NCI-H524 treated with DMSO at 0.1 percent for 48 hours (cell line): ENCODE measurements at places on chromosomes 3 and 15.

GRCh38 chr3:132984181-132984580, 54.0 kb upstream of the TMEM108 start:
- DNase-seq, result no peak

DNA sequence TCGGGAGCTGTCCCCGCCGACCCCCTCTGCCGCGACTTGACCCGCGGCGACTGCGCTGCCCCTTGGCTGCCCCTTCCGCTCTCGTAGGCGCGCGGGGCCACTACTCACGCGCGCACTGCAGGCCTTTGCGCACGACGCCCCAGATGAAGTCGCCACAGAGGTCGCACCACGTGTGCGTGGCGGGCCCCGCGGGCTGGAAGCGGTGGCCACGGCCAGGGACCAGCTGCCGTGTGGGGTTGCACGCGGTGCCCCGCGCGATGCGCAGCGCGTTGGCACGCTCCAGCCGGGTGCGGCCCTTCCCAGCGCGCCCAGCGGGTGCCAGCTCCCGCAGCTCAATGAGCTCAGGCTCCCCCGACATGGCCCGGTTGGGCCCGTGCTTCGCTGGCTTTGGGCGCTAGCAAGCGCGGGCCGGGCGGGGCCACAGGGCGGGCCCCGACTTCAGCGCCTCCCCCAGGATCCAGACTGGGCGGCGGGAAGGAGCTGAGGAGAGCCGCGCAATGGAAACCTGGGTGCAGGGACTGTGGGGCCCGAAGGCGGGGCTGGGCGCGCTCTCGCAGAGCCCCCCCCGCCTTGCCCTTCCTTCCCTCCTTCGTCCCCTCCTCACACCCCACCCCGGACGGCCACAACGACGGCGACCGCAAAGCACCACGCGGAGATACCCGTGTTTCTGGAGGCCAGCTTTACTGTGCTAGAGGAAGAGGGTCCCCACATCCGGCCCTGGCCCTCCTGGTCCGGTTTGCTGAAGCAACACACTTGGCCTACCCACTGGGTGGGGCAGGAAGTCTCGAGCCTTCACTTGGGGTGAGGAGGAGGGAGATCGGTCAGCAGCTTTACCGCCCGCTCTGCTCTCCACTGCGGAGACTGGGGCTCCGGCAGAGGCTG, at the start of gene RASSF1:
Gene RASSF1, minus strand, starts transcription at position 389 of the 882 bp plus-strand sequence. Its CDS starts 31 bp downstream, at position 358.
- no peak for DNase-seq

DNA sequence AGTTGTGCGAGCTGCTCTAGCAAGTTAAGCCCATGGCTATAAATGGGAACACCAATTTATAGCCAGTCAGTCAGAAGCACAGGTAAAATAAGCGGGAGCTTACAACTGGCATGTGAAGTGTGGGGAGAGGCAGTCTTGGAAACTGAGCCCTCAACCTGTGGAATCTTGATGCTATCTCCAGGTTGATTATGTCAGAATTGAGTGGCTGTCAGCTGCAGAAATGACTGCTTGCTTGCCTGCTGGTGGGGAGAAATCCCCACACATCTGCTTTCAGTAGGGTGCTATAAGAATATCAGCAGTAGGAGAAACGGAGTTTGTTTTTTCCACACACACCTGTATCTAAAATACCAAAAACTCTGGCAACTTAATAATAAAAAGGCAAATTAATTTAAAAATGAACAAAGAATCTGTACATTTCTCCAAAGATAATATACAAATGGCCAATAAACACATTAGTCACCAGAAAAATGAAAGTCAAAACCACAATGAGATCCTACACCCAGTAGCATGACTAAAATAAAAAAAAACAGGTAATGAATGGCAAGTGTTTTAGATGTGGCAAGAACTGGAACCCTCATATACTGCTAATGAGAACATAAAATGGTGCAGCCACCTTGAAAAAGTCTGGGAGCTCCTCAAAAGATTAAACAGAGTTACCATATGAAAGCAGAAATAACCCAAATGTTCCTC, 26.0 kb upstream of the MAP4 start:
- DNase-seq, result no peak

- no peak for DNase-seq
These were observed 62.4 kb downstream of the MBNL1 start for GRCh38 chr3:152331018-152331541.

- no peak for DNase-seq
These were observed 81.3 kb upstream of the RNF7 start for GRCh38 chr3:141656771-141657170.

DNA sequence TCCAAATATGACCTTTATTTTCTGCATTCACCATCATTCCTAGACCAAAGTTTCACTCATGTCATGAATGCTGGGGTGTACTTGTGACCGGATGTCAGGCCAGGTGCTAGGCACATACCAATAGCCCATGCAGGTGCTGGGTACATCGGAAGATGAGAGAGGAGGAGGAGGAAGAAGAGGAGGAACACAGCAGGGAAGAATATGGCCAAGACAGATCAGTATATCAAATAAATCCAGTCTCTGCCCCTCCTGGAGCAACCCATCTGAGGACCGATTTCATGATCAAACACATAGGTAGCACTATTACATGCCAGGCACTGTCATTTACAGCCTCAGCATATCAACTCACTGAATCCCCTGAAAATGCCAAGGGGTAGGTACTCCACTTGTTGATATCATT, 3.0 kb upstream of the WNT7A start:
- DNase-seq, result no peak

- no peak for DNase-seq
These were observed 43.8 kb downstream of the GAP43 start for GRCh38 chr3:115666920-115667737.

DNA sequence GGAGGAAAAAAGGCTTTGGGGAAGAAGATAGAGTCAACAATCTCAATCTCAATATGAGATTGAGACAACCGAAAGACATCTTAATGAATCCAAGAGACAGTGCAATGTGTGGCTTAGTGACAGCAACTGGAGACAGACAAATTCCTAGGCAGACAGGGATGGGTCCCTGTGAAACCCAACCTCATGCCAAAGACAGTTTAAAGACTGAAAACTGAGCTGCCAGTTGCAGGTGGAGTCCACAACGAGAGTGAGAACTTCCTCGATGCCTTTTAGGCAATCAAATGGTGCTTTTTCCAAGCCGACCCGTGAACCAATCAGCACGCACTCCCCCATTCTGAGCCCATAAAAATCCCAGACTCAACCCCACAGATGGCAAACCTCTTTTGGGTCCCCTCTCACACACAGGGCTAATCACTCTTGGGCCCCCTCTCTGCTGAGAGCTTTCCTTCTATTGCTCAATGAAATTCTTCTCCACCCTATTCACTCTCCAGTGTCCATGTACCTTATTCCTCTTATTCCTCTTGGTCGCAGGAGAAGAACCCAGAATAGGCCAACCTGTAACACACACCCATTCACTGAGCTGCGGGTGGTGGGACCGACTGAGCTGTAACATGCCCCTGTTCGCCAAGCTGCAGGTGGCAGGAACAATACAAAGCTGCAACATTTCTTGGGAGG, 34.8 kb downstream of the ZMAT3 start:
- DNase-seq, result no peak
